ENCODE measurements at places on chromosomes 4 and X.

- no peak for DNase-seq
These were observed 55.9 kb upstream of the ATP8A1 start for GRCh38 chr4:42712854-42713253.

DNA sequence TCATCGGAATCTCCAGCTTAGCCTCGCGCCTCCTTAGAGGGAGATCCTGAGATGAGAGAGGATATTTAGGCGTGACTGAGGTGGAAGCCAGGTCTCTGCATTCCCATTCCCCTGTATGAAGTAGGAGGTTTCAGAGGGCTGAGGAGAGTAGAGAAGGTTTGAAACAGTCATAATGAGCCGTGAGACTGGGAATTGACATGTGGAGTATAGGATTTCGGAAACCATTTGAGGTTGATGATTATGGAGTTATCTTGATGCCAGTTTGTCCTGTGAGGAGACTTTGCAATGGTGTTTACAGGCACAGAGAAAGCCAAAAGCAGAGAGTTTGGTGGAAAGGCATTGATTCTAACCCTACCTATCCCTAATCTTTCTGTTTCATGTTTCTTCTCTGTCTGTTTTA is 2.0 kb downstream of the CHST7 start:
- no peak for DNase-seq

GRCh38 chrX:114952696-114953095 is 64.7 kb downstream of the IL13RA2 start:
- no peak for DNase-seq

DNA sequence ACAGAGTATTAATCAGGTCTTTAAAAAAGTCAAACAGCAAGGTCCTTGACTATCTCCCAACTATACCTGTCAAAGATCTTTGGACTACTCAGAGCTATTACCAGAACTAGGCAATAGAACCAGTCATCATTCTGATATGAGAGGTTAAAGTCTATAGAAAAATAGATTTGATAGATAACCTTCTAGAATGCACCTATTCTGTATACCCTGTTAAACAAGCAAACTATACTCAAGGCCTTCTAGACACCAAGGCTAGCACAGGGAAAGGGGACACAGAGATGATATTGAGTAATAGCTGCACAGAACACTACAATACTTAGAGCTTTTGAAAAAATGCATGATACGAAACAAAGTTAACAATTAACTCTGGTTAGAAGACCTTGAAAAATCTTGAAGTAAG is 149.5 kb downstream of the NR3C2 start:
- no peak for DNase-seq

DNA sequence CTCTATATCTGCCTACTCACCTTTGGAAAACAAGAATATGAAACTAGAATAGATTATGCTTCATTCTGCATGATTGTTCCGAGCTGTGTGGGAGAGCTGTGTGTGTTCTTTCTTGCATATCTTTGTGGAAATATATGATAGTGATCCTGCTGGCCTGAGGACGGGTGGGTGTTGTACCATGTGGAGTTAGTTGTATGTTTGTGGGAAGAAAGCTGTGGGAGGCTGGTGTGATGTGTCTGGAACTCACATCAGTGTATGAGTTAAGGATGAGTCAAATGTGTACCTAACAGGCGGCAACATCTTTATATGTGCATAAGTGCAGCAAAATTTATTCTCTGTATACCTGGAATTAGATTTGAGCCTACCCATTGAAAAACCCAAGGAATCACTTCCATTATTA is 208.1 kb upstream of the ADGRL3 start:
- no peak for DNase-seq

GRCh38 chrX:1105671-1106419 is 106.6 kb downstream of the CRLF2 start:
- DNase-seq, result no peak

DNA sequence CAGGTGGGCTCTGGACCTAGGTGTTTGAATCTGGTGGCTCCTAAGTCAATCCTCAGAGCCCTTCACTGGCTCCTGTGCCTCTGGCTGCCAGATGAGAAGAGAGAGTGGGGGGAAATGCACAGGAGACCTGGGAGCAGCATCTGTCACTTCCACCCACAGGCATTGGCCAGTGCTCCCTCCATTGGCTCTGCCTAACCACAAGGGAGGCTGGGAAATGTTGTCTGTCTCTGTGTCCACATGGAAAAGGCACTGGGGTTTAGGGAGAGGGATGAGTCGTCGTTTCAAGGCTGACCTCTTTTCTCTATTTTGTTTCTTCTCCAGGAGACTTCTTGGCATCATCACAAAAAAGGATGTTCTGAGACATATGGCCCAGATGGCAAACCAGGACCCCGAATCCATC is 76.4 kb downstream of the CLCN4 start:
- DNase-seq, result no peak

- no peak for DNase-seq
These were observed 375.5 kb downstream of the NAF1 start for GRCh38 chr4:162791226-162791625.

DNA sequence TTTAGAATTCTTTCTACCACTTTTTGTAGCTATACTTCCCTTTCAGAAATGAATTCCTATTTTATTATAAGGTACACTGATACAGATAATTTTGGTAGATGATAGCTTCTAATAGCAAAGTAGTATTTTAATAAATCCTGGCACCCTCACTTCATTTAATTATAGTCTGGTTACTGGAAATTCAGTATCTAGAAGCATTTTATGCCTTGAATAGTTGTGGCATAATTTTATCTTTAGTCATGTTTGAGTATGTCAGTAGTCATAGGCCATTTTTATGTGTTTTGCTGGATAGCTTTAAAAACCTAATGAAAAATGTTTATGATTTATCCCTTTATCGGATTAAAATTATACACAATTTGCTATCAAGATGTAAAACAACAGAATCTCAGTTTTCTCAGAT is 92.3 kb downstream of the DIAPH2 start:
- DNase-seq, result no peak

GRCh38 chr4:182973511-182973911 is 56.3 kb upstream of the DCTD start:
- no peak for DNase-seq

GRCh38 chrX:149060921-149061320 is 444.2 kb downstream of the IDS start:
- DNase-seq, result no peak

DNA sequence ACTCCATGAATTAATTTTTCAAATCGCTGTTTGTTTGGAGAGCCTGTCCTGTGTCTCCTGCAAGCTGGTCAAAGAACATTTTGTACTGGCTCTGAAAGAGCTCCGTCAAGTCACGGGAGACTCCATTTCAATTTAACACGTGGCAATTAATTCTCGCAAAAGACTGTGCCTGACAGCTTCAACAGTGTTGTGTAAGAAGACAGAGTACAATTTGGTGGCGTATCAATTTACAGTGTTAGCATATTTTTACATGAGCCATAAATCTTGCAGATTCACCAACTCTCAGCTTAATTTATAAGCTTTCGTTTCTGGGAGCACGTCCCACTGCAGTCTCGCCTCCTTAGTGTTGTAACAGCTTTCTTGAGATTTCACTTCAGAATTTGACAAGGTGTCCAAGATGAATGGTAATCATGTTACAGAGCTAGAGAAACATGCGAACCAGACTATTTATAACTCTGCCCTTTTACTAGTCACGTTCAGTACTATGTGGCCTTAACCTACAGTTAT is 70.8 kb downstream of the RWDD4 start:
- DNase-seq, result no peak

All from GM13976 (cell line).